ENCODE measurements at places on chromosomes 3 and 15.

DNA sequence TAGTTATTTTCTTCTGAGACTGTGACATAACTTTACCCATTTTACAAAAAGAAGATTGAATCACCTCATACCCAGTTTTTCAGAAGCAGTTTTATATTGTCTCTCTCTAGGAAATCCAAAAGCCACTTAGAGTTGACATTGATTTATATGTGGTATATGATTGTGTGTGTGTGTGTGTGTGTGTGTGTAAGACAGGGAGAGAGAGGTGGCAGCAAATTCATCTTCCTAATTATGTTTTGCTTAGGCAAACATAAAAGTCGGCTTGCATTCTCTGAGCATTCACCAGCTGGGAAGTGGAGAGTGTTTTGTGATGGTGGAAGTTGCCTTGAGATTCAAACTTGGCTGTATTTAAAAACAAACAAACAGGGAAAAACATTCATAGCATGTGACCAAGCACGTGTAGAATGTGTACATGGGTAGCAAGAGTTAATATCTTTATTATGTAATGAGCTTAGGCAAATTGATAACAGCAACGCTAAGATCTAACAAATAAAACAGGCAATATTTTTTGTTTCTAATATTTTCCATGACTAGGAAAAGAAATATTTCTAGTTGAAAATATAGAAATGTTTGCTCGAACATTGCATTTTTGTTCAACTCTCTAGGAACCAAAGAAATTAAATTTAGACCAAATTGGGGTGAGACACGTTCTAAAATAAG, 64.4 kb upstream of the IGF1R start:
- no peak for DNase-seq

- DNase-seq, result no peak
These were observed 537 bp downstream of the GRAMD2A start for GRCh38 chr15:72197041-72197459.

DNA sequence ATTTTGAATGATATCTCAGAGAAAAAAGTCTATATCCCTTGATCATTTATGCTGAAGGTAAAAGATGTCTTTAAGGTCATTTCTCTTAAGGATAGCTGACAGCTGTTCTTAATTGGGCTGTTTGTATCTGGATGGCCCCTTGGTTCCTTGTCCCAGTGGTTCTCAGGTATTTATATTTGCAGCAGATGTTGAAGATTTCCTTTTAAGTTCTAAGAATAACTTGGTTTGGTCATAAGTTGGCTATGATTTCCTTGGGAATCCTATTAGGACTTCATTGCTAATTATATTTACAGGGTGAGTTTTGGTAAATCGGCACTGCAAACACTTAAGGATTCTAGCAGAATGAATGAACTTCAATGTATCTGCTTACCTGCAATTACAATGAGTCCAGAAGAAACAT, 460.4 kb upstream of the SGO1 start:
- DNase-seq, result no peak

- no peak for DNase-seq
These were observed 30.9 kb downstream of the SPSB4 start for GRCh38 chr3:141082064-141082463.

DNA sequence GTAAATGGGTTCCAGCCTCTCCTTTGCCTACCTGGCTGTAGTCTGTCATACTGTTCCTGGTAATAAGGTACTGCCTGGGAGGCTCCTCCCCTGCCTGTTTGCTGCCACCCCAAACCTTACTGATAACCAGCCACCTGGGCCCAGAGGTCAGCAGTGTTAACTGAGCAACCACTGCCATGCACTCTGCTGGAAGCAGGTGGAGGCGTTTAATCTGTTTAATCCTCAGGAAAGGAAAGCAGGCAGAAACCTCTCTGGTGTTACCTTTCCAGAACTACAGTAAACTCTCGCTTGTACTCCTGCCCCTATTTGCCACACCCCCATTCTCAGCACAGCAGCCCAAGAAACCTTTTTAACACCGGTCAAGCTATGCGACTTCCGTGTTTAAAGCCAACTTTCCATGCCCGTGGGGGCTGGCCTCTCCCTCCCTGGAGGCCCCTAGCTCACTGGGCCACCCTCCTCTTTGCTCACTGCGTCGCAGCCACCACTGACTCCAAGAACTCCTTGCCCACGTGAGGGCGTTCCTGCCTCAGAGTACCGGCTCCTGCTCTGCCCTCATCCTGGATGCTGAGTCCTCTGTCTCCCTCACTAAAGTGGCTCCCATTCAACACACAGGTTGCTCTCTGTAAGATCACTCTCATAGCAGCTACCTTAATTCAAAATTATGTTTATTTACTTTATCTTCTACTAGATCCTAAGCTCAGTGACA, 8.3 kb downstream of the BDH1 start:
- no peak for DNase-seq

- DNase-seq, result no peak
These were observed 24.8 kb downstream of the PEX5L start for GRCh38 chr3:180011927-180012326.

DNA sequence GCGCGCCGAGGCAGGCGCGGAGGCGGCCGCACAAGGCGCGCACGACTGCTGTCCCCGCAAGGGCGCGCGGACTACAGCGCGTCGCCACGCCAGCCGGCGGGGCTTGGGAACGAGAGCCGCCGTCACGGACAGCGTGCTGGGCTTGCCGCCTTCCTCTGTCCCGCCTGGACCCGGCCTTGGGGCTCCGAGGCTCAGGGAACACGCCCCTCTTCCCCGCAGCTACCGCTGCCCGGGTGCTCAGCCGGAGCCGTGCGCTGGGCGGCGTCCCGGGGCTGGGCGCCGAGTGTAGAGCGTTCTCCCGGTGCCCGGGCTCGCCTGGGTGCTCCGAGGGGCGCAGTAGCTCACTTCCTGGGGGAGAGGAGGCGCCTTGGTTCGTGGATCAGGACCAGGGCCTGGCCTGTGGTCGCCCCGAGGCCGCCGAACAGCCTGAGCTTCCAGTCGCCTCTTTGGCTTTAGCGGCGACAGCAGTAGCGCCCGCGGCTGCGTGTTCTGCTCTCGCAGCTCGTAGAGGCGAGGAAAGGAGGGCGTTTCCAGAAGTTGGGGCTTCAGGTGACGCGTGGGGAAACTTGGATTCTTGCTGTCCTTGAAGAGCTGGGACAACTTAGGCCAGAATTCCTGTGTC, 226.7 kb upstream of the C2CD4B start:
- no peak for DNase-seq

- DNase-seq, result no peak
These were observed 152.5 kb downstream of the FOXP1 start for GRCh38 chr3:71430941-71431552.

- DNase-seq, result no peak
These were observed 18.8 kb upstream of the MOBP start for GRCh38 chr3:39448506-39449233.

GRCh38 chr15:68511073-68511991, 67.5 kb upstream of the CORO2B start:
- no peak for DNase-seq

DNA sequence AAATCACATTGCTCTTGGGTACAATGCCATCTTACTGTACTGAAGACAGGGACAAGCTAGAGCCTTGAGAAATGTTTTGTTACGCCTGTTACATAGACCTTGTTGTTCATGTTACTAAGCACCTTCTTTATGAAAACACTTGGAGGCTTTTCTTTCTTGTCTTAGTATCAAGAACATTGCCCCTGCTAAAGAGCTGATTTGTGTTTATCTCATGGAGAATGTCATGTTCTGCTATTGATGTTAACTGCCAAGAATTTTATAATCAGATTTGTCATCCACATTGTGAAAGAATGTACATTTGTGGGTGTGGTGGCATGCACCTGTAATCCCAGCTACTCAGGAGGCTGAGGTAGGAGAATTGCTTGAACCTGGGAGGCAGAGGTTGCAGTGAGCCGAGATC, 431.3 kb upstream of the MDFIC2 start:
- no peak for DNase-seq

GRCh38 chr15:77455696-77456321, 35.1 kb downstream of the HMG20A start:
- DNase-seq, result no peak

GRCh38 chr15:32864051-32864450, 146.2 kb downstream of the GREM1 start:
- DNase-seq, result no peak

GRCh38 chr3:128411574-128412064, 55.1 kb downstream of the DNAJB8 start:
- DNase-seq, result no peak

DNA sequence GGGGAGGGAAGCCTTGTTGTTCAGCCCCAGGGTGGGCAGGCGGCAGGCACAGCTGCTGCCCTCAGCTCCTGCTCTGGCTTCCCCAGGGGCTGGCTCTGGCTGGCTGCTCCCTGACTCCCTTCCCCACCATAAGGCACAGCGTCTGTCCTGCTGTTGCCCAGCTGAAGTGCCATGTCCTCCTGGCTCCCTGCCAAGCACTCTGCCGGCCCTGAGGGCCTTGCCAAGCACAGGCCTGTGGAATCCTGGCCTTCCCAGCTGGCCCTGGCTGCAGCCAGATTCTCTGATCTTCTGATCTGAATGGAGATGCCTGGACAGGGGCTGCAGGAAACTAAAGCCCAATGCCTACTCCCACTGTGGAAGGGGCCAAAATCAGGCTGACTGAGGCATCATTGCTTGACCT, 1.1 kb downstream of the IQCF6 start:
- no peak for DNase-seq

GRCh38 chr3:53570081-53570480, 75.7 kb downstream of the CACNA1D start:
- DNase-seq, result no peak

DNA sequence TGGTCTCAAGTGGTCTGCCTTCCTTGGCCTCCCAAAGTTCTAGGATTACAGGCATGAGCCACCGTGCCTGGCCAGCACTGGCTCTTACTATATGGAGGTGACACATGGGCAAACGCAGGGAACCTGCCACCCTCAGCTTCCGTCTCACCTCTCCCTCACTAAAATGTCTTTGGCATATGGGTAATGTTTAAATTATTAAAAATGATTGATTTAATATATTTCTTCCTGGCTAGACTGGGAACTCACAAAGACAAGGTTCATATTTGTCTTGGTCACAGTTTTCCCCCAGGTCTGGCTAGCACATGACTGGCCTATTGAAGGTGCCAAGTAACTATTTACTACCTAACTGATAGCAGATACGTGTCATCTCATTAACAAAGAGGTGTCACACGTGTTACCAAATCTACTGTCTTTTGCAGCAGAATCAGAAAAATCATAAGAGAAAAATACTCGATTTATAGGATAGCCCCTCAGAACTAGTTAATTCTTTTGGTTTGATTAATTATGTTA, 48.2 kb downstream of the SYNM start:
- no peak for DNase-seq

DNA sequence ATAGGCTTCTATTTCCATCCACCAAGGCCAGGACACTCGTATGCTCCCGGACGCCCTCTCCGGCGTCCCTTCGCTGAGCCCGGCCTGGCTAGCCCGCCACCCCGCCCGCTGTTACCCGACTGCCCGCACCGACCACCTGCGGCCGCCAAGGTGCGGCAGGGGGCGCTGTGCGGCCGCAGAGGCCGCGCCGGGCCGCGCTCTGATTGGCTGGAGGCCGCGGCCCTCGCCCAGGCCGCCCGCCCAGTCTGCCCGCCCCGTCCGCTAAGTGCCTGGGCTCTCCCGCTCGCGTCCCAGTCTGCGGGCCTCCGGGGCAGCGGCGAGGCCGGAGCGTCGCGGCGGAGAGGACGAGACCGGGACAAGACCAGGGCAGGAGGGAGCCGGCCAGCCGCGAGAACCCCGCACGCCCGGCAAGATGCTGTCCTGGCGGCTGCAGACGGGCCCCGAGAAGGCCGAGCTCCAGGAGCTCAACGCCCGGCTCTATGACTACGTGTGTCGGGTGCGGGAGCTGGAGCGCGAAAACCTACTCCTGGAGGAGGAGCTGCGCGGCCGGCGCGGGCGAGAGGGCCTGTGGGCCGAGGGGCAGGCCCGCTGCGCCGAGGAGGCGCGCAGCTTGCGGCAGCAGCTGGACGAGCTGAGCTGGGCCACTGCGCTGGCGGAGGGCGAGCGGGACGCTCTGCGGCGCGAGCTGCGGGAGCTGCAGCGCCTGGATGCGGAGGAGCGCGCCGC, at the start of gene SYNM:
Gene SYNM (plus strand): TSS at position 293 of the 726 bp plus-strand sequence. CDS start 120 bp downstream, at position 413.
- no peak for DNase-seq

DNA sequence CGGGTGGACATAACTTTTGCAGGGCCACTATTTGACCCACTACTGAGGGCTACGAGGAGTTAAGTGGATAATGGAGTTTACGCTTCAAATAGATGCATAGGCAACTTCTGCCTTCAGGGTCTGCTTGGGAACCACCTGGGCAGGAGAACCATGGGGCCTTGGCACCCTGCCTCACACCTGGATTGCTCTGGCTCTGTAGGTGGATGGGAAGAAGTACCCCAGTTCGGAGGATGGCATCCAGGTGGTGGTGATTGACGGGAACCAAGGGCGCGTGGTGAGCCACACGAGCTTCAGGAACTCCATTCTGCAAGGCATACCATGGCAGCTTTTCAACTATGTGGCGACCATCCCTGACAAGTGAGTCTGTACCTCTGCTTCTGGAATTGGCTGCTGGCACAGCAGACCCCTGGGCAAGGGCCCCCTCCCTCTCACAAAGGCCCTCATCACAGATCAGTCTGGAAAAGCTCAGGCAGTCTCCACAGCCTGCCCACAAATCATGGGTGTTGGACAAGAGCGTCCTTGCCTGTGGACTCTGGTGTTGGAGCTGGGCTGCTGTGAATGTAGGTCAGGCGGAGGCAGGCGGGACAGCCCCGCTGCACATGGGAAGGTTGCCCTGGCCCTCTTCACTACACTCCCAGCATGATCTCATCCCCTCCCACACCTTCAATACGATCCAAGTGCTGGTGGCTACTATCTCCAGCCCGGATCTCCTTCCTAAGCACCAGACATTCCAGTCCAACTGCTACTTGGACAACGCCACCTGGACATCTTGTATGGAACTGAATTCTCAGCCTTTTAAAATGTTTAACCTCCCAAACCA, 46.7 kb downstream of the MESD start:
- DNase-seq, result no peak

- no peak for DNase-seq
These were observed 61.4 kb downstream of the WHAMM start for GRCh38 chr15:82870727-82871320.

- DNase-seq, result no peak
These were observed 122.0 kb downstream of the SEMA6D start for GRCh38 chr15:47839233-47839825.

GRCh38 chr3:138197524-138197923, 10.4 kb downstream of the ARMC8 start:
- no peak for DNase-seq

- DNase-seq, result no peak
These were observed 290.8 kb downstream of the NFKBIZ start for GRCh38 chr3:102140116-102140515.

All from omental fat pad (tissue), 4 donors.